T-helper 2 cell treated with Interferon-gamma antibody and Interleukin-4, amounts not matched to agents 100 ng/mL and 5 ng/mL, for 36 hours (primary cell): ENCODE measurements at places on chromosomes 5 and 9. TPM values are rescaled to one million over a fixed set of nuclear protein-coding genes. Genes with fewer than 3 reads are reported as not detected.

PCDH12 gene
- 0.70 and 1.9 TPM in 2 replicates for total RNA-seq

QRFP gene
- not detected in 2 replicates for total RNA-seq

FOXD4L6 gene
- total RNA-seq, result not detected in 2 replicates

NFIB gene
- total RNA-seq, result not detected in 2 replicates

NUTM2G gene
- total RNA-seq, result not detected in 2 replicates

BTNL8 gene
- not detected in 2 replicates for total RNA-seq

EQTN gene
- not detected in 2 replicates for total RNA-seq

CTNND2 gene
- total RNA-seq, result not detected in 2 replicates

NR5A1 gene
- not detected in 2 replicates for total RNA-seq

IGIP gene
- 3.4 and 3.8 TPM in 2 replicates for total RNA-seq

PCDH1 gene
- not detected in 2 replicates for total RNA-seq

DCAF10 gene
- 16.7 and 18.1 TPM in 2 replicates for total RNA-seq

F2RL2 gene
- total RNA-seq, result not detected in 2 replicates

ARL14EPL gene
- total RNA-seq, result not detected in 2 replicates

CDK5RAP2 gene
- 87.1 and 91.6 TPM in 2 replicates for total RNA-seq

PCA3 gene
- not detected in 2 replicates for total RNA-seq

GPBP1 gene
- total RNA-seq, result 79.7 and 90.0 TPM in 2 replicates

RNF44 gene
- 105 and 107 TPM in 2 replicates for total RNA-seq

CDHR2 gene
- 1.1 and 1.7 TPM in 2 replicates for total RNA-seq

SHISAL2B gene
- not detected in 2 replicates for total RNA-seq

C9orf50 gene
- total RNA-seq, result not detected in 2 replicates
